ENCODE measurements at places on chromosomes 7 and 10.

GRCh38 chr7:80968606-80969005 lies 49.8 kb upstream of the SEMA3C start:
- no peak for DNase-seq

- DNase-seq = no peak
These were observed 57.0 kb downstream of the KAT6B start for GRCh38 chr10:74883428-74883827.

DNA sequence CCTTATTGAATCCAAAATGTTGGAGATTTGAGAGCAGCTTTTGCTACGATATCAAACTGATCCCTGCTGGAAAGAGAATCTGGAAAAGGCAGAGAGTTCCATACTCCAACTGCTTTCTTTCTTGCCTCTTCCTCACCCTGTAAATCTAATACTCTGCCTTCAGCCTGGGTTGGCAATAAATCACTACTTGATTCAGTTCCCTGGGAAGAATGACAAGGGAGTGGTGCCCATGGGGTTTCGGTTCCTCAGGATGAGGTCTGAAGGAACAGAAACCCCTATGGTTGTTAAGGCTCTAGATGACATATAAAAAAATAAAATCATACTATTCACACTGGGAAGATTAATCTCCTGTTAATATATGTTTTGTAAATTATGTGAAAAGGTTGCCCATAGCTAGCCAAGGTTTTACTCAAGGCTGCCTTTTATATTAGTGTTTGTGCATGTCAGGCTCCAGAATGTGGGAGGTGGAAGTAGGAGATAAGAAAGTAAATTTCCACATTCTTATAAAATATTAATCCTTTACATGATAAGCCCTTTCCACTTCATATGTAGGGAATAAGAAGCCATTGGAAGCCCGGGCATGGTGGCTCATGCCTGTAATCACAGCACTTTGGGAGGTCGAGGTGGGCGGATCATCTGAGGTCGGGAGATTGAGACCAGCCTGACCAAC lies 106.2 kb upstream of the CACNA2D1 start:
- DNase-seq = no peak

GRCh38 chr10:18743926-18744325 lies 84.7 kb downstream of the ARL5B start:
- DNase-seq = no peak

GRCh38 chr10:105023211-105024111 lies 382.4 kb downstream of the SORCS3 start:
- peak; percentile 18 for DNase-seq

DNA sequence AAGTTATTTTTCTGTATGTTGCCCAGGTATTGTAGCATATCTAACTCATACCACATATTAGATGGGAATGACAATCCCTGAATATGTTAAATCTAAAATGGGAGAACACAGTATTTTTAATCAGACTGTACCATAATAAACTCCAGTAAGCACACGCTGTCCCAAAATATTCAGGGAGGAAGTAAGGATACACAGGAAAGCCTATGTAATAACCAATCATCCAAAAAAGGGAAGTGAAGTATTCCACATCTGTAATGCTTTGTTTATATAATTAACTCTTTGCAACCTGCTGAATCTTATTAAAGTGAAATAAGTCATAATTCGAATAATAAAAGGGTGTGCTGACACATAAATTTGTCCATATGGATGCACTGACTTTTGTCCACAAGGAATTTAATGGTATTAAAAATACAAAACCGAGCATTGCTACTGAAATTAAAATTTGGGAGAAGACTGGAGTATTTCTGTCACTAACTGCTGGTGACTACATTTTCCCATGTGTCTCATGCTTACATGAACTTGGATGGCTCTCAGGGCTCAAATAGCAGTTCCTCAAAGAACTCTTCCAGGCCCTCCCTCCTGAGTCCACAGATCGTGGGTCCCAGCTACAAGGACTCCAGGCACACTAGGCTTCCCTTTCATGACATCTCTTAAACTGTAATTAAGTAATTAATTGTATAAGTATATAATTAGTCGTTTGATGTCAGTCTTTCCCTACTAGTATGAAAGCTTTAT lies 120.6 kb downstream of the NEBL start:
- no peak for DNase-seq

Data from right hindlimb (tissue), 1 donor.